Kasumi-1 (cell line): ENCODE measurements at places on chromosomes 4 and X.

GRCh38 chr4:26252349-26253025, 68.3 kb upstream of the RBPJ start:
- DNase-seq: no peak

DNA sequence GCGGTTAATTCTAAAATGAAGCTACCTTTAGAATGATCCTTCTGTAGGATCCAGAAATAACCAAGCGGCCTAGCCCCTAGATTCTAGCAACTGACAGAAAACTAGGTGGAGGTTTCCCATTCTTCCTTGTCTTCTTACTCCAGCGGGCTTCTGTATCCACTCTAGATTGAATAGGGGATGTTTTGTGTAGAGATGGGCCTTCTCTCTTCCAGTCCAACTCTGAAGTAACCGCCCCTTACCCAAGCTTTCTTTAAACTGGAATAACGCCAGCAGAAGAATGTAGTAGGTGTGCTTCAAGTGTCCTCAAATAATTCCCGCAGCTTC, 386 bp upstream of the TMEM184C start:
- DNase-seq: no peak

DNA sequence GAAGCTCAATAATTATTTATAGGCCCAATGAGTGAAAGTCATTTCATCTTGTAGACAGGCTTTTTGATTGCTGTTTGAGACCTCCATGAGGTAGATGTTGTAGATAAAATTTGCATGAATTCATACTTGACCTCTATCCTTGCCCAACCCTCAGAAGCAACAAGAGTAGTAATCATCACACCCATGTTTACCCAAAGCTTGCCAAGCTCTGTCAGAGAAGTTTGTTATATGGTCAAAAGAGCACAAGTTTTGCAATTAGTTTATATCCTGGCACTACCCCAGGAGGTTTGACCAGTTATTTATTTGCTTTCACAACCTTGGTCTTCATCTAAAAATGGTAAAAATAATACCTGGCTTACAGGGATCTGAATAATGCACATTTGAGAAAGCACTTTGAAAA, 20.7 kb downstream of the ADH7 start:
- DNase-seq: no peak

GRCh38 chr4:4395849-4396627, 9.1 kb downstream of the NSG1 start:
- no peak for DNase-seq

DNA sequence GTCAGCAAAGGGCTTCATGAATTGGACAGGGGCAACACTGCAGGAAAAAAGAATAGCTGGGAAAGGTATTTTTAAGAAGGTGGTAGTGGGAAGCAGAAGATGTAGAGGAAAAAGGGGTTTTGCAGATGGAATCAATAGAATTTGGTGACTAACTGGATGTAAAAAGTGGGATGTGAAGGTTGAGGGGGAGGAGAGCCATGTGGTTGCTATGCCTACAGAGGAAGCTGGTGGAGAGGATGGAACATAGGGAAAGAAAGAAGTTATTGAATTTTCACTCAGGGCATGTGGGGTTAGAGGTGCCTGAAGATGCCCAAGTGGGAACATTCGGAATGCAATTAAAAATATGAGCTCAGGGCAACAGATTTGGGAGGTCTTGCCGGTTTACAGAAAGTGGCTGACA, 33.0 kb downstream of the REELD1 start:
- no peak for DNase-seq

GRCh38 chr4:22695917-22696316, 3.2 kb downstream of the GBA3 start:
- DNase-seq: no peak

DNA sequence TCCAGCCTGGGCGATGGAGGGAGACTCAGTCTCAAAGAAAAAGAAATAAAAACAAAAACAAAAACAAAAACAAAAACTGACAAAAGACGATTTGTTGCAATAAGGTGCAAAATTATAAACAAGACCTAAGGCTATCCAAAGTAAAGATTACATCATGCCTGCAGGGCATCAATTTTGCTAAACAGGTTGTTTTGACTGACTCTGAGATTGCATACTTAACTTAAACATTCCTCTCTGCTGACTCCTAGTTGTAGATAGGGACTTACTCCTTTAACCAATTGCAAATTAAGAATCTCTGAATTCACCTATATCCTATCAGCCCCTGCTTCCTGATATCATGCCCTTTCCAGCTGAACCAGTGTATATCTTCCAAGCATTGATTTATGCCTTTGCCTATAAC, 2687.3 kb downstream of the PCDH7 start:
- no peak for DNase-seq

DNA sequence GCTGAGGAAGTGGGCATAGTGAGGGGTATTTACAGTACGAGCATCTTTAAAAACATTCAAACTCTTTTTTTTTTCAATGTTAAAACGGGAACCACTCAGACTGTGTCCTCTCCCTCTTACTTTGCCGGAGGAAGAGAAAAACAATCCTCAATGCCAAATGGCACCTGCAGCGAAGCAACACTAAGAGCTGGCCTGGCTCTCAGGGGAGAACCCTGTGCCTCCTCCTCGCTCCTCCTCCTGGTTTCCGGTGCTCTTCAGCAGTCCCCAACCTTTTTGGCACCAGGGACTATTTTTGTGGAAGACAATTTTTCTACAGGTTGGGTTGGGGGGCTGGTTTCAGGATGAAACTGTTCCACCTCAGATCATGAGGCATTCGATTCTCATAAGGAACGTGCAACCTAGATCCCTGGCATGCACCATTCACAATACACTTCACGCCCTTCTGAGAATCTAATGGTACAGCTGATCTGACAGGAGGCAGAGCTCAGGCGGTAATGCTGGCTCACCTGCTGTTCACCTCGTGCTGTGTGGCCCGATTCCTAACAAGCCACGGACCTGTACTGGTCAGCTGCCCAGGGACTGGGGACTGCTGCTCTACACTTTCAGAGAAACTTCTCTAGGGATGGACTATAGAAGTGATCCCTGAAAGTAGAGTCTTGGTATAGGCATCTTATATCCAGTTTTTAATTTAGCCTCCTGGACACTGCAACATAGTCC, 404.1 kb downstream of the RAPGEF2 start:
- DNase-seq: no peak

GRCh38 chrX:11888421-11888820, 130.4 kb downstream of the MSL3 start:
- DNase-seq: no peak

- DNase-seq: no peak
These were observed 179.7 kb downstream of the AMELX start for GRCh38 chrX:11472879-11473278.

GRCh38 chrX:45781901-45782553, 581.4 kb upstream of the DIPK2B start:
- DNase-seq: peak; percentile 32

GRCh38 chrX:27599928-27600327, 9.8 kb downstream of the DCAF8L2 start:
- DNase-seq: peak; percentile 1

GRCh38 chr4:6857009-6857882, 52.4 kb upstream of the TBC1D14 start:
- no peak for DNase-seq

GRCh38 chrX:11540532-11541377, 125.0 kb downstream of the ARHGAP6 start:
- DNase-seq: peak; percentile 8

GRCh38 chr4:38967260-38968095, 64.7 kb downstream of the TMEM156 start:
- no peak for DNase-seq

- DNase-seq: no peak
These were observed 173.7 kb downstream of the PABPC4L start for GRCh38 chr4:134027931-134028330.

- peak; percentile 60 for DNase-seq
These were observed 14.0 kb upstream of the TMEM156 start for GRCh38 chr4:39046249-39046648.

DNA sequence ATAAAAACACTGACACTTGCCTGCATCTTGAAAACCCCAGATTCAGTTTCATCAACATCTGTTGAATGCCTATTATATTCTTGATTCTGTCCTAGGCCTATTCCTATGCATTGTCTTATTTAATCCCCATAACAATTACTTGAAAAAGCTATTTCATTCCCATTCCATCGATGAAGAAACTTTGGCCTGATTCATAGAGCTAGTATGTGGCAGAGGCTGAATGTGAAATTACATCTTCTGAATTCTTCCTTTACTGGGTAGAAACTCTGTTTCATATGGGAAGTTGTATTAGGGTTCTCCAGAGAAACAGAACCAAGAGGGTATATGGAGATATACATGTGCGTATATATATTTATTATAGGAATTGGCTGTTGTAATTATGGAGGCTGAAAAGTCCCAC, 35.0 kb upstream of the SLC4A4 start:
- no peak for DNase-seq

- no peak for DNase-seq
These were observed 102.1 kb upstream of the AP1S2 start for GRCh38 chrX:15956681-15957080.

DNA sequence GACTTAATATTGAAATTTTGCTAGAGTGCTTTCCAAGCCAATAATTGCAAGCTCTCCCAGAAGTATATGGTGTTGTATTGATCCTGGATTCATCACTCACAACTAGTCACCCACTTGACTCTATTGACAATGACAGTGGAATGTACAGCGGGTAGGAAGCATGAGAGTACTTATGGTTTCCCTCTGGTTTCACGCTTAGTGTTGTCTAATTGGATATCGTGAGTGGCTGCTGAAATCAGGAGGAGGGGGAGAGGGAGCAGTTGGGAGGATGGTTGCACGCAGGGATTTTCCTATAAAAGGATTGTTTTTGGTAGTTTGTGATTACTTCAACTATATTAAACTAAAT, 1819.5 kb upstream of the TENM3 start:
- no peak for DNase-seq

GRCh38 chr4:39763714-39764572, 66.0 kb downstream of the UBE2K start:
- no peak for DNase-seq

DNA sequence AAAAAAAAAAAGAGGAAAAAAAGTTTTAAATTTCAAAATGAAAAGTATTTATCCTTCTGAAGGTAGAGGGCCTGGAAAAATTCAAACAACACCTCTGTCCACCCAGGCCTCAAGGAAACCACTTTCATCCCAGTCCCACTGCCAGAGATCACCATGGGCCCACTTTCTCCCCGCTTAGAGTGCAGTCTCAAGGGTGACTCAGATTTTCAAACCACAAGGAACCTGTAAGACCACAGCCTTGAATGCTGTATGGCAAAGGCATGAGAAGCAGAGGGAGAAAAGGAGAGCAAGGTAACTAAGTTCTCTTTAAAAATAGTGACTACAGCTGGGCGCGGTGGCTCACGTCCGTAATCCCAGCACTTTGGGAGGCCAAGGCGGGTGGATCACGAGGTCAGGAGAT, 87.9 kb upstream of the PACRGL start:
- no peak for DNase-seq

DNA sequence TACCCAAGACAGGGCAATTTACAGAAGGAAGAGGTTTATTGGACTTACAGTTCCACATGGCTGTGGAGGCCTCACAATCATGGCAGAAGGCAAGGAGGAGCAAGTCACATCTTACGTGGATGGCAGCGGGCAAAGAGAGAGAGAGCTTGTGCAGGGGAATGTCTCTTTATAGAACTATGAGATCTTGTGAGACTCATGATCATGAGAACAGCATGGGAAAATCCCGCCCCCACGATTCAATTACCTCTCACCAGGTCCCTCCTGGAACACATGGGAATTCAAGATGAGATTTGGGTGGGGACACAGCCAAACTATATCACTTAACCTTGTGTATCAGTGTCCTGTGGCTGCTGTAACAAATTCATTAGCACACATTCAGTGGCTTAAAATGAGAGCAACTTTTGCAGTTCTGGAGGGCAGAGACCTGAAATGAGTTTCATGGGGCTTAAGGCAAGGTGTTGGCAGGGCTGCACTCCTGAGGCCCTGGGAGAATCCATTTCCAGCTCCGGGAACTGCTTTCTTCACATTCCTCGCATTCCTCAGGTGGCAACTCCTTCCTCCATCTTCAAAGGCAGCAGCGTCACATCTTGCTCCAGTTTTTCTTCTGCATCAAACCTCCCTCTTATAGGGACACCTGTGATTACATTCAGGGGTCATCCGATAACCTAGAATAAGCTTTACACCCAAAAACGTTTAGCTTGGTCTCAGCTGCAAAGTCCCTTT, 22.3 kb upstream of the NSG1 start:
- DNase-seq: no peak

DNA sequence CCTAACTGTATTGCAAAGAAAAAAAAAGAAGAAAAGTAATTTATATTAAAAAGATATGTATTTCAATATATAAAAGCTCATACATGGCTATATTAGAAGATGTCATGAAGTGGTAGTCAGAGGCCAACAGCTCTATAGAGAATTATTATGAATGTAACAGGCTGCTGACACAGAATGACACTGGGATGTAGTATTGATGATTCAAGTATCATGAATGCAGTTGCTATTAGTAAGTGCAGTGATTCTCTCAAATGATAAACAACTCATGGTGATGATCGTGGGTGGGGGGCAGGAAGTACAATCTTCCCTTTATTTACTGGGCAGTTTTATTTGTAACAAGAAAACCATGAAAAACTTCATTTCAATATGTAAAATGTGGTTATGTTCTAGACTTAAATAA, 124.6 kb downstream of the COL4A6 start:
- no peak for DNase-seq

- peak; percentile 20 for DNase-seq
These were observed 5.6 kb upstream of the SMIM31 start for GRCh38 chr4:164748375-164748774.

DNA sequence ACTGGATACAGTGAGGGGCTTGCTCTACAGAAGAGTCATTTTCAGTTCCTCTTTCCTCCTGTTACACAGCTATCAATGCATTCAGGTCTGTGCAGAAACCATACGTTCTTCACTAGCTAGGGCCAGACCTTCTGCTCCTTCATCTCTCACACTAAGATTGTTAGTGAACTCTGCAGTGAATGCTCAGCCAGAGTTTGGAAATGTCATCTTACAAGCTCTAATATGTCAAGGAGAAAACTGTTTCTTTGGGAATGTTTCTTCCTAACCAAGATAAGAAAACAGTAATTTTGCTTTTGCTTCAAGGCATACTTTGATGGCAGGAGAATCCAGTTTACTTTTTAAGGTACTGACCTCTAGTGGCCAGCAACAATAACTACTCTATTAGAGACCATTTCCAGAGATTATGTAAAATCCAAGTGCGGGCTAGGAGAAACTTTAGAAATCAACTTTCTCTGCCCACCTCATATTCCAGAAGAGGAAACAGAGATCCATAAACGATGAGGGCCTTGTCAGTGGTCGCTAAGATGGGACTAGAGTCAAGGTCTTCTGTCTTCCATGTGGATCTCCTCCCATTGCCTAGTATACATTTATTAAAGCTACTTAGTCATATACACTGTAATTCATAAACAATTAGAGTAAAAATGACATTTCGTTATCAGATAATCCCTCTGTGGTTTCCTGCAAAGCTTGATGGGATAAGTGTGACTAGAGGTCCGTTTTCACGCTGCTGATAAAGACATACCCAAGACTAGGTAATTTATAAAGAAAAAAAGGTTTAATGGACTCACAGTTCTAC, 12.1 kb upstream of the CC2D2A start:
- DNase-seq: peak; percentile 90

DNA sequence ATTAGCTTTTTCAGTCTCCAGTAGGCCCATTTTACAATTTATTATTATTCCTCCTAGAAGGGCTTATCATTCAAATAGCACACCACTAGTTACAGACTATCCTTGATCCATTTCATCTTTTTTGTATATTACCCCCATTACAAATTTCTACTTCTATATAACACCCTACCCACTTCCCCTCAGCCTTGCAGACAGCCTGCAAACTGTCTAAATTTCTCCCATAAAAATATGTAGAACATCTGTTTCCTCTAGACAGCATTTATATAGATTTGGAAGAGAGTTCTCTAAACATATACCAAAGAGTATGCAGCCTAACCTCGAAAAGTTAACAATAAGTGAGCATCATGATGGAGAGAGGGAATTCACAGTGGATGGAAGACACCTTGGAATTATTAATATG, 30.8 kb downstream of the COMMD8 start:
- peak; percentile 92 for DNase-seq
